Stimulated activated CD4-positive, alpha-beta T cell treated with anti-CD3 and anti-CD28 coated beads, Interleukin-1b, Interleukin-23, amount 100 ng/mL, for 1 hour (primary cell): ENCODE measurements at places on chromosomes 7 and 10.

- no peak for DNase-seq
These were observed 19.9 kb upstream of the HOXA13 start for GRCh38 chr7:27219821-27220220.

DNA sequence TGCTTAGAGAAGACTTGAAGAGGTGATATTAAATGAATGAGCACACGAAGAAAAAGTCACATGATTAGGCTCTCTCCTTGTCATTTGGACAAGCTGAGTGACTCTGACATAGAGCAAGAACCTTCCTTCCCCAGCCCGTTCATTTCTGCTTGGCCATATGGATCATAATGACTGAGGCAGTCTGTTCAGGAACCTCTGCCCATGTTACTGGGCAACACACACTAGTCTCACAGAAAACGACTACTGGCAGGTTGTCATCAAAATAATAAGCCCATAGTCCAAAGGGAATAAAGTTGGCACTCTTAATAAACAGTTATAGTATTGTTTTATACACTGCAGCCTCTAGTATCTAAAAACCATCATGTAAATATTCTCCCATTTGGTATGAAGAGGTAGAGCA is 635.0 kb downstream of the REEP3 start:
- DNase-seq = no peak

GRCh38 chr7:102450242-102450641 is 14.4 kb downstream of the ALKBH4 start:
- no peak for DNase-seq

DNA sequence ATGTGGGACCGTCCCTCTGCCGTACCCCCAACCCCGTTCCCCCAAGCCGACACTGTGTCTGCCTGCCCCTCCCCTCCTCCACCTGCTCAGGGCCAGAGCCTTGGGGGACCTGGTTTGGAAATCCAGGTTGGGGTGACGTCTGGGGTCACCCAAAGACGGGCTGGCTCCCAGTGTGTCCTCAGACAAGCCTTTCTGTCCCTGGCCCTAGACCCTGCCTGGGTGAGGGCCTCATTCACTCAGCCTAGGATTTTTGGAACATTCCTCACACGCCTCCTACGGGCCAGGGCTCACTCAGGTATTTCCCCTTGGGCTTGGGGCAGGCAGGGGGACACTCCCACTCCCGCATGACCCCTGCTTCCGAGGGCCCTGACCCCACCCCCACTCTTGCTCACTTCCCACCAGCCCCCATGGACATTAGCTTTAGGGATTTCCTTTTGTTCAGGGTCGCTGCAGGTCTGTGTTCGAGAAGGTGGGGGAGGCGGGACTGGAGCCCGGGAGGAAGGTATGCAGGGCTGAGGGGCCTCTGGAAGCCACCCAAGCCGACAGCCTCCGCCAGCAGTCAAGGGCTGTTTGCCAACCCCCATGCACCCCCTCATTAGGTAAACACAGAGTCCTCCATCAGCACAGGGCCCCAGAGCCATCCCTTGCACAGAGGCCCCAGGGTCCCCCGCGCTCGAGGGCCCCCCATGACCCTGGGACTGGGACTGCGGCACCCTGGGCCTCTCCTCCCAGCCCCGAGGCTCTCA is 35.1 kb downstream of the PDGFA start:
- no peak for DNase-seq

DNA sequence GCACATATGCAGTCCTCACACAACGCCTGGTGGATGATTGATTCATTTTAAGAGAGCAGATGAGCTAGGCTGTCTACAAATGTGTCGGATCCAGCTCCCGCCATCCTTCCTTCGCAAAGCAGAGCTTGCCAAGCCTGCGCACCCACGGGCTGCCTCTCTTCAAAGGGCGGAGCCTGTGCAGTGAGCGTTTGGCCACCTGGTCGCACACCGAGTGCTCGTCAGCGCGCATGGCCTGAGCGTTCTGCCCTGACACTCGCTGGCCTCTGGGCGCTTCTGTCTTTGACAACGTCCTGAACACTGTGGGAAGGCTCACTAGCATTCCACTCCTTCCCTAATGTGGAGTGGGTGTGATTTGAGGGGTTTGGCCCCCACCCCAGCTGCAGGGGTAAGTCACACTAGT is 47.1 kb upstream of the TMEM72 start:
- no peak for DNase-seq

DNA sequence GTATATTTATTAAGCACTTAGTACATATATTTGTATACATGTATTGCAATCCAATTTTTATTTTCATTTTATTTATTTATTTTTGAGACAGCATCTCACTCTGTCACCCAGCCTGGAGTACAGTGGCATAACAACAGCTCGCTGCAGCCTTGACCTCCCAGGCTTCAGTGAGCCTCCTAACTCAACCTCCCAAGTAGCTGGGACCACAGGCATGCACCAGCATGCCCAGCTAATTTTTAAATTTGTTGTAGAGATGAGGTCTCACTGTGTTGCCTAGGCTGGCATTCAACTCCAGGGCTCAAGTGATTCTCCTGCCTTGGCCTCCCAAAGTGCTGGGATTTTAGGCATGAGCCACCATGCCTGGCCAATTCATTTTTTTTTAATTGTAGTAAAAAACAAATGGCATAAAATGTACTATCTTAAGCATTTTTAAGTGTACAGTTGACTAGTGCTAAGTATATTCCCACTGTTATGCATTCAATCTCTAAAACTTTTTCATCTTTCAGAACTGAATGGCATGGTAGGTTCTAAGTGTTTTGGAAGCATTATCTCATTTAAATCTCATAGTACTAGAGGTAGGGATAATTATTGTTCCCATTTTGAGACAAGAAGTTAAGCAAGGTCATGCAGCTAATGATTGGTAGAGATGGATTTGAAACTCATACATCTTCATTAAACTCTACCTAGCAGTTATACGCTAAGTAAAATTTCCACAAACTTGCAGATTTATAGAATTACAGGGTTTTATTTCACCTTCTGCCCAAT is 264.0 kb upstream of the NFE2L3 start:
- DNase-seq = no peak

DNA sequence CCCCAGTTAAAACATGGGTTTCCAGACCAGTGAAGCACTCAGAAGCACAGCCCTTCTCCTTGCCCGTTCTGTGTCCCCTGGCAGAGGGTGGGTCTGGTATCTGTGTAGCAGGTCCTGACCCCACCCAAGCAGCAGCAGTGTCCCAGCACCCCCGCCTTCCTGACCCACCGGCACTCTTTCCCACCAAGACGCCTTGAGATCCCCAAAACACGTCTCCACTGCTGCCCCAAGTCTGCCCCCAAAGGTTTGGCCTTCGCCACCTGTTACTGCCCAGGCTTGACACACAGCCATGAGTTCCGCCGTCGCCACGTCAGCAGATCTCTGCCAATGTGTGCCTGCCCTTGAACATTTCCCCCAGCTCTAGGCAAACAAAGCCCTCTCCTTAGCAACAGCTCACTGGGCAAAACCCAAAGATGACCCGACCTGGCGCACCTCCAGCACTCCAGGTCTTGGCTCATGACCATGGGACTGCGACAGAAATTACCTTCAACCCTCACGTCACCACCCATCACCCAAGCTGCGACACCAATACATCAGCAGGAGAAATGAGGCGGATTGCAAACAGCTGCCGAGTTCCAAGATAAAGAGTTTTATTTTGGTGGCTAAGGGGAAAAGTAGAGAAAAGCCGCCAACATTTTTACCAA is 75.6 kb downstream of the CTBP2 start:
- no peak for DNase-seq

GRCh38 chr7:13309535-13309934 is 622.1 kb downstream of the ARL4A start:
- DNase-seq = no peak

GRCh38 chr10:1625079-1625478 is 112.2 kb downstream of the ADARB2 start:
- no peak for DNase-seq

DNA sequence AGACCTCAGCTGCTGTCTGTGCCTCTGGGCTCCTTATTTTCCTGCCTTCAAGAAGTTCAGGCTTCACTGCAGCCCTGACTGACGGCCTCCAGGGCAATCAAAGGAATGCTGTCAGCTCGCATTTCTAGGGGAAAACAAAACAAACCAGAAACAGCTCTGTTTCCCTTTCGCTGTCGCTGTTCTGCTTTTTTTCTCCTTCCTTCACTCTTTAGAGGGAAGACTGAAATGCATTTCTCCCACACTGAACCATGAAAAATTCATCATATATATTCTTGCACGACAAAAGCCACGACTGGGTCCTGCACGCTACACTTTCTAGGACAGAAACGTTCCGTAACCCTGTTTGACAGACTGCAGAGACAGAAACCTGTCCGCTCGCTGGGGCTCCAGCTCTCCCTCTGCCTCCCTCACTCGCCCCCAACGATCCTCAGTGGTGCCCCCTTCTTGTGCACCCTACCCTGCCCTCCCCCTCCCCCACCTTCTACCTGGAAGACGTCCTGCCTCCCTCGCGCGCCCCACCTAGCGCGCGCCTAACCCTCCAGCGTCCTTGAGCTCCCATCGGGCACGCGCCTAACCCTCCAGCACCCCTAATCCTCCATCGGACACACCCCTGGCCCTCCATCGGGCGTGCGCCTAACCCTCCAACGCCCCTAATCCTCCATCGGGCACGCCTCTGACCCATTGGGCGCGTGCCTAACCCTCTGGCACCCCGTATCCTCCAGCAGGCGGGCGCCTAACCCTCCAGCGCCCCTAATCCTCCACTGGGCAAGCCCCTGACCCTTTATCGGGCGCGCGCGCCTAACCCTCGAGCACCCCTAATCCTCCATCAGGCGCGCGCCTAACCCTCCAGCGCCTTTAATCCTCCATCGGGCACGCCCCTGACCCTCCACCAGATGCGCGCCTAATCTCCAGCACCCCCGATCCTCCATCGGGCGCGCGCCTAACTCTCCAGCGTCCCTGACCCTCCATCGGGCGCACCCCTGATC is 37.1 kb downstream of the SVOPL start:
- DNase-seq = no peak

- no peak for DNase-seq
These were observed 77.7 kb upstream of the GNA12 start for GRCh38 chr7:2921653-2922347.

GRCh38 chr10:81040940-81041339 is 503.2 kb downstream of the SH2D4B start:
- no peak for DNase-seq

DNA sequence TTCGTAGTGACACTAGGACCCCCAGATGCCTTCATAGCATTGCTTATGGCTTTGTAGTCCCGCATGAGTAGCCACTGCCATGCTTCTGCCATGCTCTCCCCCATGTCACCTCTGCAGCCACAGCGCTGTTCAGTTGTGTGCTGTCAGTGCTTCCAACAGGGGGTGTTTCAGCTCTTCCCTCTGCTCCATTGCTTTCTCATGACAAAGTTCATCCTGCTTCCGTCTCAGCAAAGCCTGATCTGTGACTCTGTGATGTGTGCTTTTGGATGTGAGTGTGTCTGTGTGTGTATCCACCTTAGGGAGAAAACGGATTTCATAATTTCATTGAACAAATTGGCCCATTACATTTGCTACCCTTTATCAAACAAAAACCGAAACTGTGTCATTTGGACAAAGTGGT is 134.9 kb upstream of the SAMD8 start:
- DNase-seq = no peak

DNA sequence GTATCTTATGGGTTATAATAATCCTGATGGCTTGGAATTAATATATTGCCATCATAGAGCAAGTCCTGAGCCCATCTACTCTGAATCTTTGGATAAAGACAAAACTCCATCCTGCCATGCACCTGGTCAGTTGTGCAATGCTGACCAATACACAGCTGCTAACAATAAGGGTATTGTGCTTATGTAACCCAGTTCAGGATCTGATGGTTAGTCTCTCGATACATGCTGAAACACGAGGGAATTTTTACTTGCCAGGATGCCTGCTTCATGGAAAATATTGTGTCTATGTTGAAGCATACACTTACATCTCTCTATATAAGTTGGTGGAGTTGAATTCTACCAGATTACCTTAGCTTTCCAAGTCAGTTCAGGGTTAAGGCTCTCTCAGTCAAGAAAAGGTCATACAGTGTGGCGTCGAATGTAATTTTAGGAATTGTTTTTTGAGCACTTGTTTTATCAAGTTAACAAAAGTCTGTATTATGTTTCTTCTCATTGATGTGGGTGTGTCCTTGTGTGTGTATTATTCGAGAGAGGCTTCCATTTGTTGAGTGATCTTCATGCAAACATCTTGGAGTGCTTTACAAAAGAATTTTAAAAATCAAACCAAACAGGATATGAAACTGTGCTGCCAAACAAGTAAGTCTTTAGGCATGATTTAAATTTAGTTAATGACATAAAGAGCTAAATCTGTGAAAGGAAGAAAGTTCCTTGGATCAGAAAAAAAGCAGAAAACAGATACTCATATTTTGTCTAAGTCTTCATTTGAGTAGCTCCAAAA is 449.1 kb downstream of the SUGCT start:
- no peak for DNase-seq

DNA sequence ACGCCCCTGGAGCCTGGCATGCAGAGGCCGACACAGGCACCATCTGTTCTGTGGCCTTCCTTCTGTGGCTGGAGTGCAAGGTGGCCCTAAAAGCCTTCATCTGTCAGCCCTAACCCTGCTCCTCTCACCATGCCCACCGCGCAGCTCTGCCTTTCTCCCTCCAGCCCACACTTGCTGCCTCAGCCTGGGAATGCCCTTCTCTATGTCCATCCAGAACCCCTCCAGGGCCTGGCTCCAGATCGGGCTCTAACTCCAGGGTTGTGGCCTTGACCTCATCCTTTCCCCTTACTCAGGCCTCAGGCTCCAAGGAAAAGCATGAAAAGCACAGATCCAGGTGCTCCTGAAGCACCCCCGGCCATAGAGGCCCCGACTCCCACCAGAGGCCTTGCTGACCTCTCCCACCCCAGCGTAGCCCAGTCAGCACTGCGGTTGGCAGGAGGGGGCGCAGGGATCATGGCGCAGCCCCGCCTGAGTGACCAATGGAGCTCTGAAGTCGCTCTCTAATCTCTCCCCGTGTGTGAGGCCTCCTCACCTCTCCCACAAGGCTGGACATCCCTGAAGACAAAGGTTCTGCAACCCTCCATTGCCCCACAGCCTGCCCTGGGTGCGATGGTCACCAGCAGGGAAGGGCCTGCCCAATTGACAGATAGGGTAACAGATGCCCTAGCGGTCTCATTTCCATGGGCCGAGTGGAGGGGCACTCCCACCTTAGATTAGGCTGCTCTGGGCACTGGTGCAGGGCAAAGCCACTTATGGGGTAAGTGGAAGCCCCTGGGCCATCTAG is 9.2 kb downstream of the ZCCHC24 start:
- no peak for DNase-seq

DNA sequence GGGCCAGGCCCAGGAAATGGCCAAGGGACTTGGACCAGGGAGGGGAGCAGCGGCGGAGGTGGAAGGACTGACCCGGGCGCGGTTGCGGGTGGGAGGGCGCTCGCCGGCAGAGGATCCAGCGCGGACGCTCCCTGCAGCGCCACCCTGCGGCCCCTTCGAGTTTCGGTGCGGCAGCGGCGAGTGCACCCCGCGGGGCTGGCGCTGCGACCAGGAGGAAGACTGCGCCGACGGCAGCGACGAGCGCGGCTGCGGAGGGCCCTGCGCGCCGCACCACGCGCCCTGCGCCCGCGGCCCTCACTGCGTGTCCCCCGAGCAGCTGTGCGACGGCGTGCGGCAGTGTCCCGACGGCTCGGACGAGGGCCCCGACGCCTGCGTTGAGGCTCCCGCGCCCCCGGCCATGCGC is 16.8 kb upstream of the ZNF467 start:
- no peak for DNase-seq
